ENCODE measurements at places on chromosomes 12 and 14.

GRCh38 chr12:113463746-113464451 is 7.8 kb downstream of the LHX5 start:
- DNase-seq: peak; percentile 8

- DNase-seq: no peak
Observed at GRCh38 chr12:11565752-11566151, 83.7 kb upstream of the ETV6 start.

GRCh38 chr14:61147831-61148549 is 133.1 kb downstream of the TMEM30B start:
- DNase-seq: peak; percentile 89

GRCh38 chr12:58283553-58283952 is 342.2 kb downstream of the ATP23 start:
- DNase-seq: no peak

GRCh38 chr14:99520571-99521081 is 39.4 kb downstream of the CCNK start:
- no peak for DNase-seq

GRCh38 chr14:34322940-34323418 is 139.1 kb downstream of the SPTSSA start:
- peak; percentile 61 for DNase-seq

GRCh38 chr12:119020406-119021360 is 39.3 kb downstream of the SRRM4 start:
- peak; percentile 21 for DNase-seq

- no peak for DNase-seq
Observed at GRCh38 chr14:21097636-21098075, 799 bp downstream of the ZNF219 start.

GRCh38 chr12:96876966-96877365 is 30.1 kb upstream of the NEDD1 start:
- peak; percentile 17 for DNase-seq

DNA sequence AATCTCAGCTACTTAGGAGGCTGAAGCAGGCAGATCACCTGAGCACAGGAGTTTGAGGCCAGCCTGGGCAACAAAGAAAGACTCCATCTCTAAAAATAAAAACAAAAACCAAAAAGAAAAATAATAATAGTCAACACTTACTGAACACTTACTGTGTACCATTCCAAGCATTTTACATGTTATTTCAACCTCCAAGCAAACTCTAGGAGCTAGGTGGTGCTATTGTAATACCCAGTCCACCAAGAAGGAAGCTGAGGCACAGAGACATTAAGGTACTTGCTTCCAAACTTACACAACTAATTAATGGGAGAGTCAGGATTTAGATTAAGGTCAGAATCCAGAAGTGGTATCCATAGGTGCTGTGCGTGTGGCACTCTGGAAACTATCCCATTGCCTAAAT is 13.7 kb upstream of the OR6J1 start:
- DNase-seq: peak; percentile 57
